ENCODE measurements at places on chromosomes 7 and 10.

- no peak for DNase-seq
Observed at GRCh38 chr7:157233677-157234076, 95.0 kb downstream of the UBE3C start.

DNA sequence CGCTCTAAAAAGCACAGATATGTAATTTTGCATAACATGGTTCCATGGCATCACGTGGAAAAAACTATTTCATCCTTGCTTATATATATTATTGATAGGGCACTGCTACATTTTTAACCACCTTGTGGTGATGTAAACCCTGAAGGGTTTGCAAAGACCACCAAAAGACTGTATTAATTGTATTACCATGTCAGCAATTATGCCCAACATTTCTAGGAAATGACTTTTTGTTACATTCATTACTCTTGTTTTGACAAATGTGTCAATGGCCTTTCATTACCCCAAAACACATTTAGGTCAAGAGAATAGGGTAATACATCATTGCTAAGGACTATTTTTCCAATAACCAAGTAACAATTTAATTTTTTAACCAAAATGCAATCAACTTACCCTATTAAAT lies 142.2 kb downstream of the NRCAM start:
- no peak for DNase-seq

GRCh38 chr10:66811211-66811610 lies 114.6 kb upstream of the LRRTM3 start:
- no peak for DNase-seq

DNA sequence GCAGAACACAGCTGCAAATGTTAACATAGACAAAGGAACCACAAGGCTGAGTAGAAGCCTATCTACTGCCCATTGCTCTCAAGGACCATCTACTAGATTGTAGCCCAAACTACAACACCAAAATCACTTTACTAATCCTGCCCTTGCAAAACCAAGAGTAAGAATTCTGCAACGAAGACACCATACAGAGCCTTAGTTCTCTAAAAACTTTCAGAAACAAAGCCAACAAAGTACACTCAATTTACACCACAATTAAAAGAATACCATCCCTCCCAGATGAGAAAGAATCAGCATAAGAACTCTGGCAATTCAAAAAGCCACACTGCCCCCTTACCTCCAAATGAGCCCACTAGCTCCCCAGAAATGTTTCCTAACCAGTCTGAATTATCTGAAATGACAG lies 294.3 kb downstream of the CTNNA3 start:
- DNase-seq: no peak

DNA sequence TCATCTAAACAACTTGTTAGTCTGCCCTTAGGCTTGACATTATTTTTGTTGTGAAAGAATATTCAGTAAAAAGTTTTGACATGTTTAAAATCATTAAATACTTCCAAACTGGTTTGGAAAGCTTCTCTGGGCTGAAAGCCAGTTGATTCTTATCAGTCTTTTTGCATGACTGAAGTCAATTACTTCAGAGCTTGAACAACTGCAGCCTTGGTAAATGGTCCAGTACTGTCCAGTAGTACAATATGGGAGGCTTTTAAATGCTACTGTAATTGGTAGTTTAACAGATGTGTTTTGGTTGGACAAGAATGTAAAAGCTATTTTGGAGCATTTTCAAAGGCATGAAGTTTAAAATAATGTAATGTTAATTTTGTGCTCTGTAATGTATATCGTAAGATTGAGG lies 103.4 kb downstream of the SDK1 start:
- DNase-seq: no peak

GRCh38 chr7:106243893-106244292 lies 40.9 kb downstream of the NAMPT start:
- no peak for DNase-seq

GRCh38 chr10:77139252-77140160 lies 498.1 kb downstream of the KCNMA1 start:
- no peak for DNase-seq

DNA sequence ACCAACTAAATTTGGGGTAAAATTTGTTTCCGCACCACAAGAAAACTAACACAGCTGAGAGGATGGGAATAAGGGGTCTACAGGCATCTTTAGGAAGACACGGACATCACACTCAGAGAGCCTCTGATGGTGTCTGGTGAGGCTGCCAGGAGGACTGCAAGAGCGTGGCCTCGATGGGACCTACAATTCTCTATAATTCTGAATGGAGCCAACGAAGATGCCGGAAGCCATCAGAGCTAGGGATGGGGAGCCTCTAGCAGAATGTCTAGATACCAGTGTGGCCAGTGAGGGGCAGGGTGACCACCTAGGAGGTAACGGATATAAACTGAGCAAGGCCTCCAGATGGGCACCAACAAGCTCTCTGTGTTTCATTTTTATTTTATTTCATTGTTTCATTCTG lies 7.5 kb downstream of the GRID1 start:
- no peak for DNase-seq

DNA sequence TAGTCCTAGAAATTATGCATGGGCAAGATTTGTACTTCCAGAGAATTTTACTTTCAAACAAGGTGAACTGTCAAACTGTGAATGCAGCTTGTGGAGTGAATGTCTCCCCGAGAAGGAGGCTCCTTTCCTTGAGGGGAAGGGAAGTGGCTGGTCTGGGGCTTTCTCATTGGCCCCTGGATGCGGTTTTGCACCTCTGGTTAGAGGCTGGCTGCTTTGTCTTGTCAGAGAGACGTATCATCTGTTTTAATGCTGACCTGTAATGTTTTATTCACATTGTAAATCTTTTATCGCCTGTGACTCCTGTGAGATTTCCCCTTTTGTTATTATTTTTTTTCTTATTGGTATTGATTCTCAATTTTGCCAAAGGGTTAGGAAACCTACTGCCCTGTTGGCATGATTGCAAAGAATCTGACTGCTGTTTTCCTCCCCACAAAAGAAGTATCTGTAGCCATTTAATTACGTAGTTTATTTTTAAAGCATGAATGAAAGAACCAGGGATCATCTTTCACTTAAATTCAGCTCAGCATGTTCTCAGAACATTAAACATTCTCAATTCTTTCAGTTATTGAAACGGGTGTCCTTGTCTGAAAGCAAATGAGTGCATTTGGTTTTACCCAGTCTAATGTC lies 238.3 kb upstream of the NFE2L3 start:
- DNase-seq: no peak

DNA sequence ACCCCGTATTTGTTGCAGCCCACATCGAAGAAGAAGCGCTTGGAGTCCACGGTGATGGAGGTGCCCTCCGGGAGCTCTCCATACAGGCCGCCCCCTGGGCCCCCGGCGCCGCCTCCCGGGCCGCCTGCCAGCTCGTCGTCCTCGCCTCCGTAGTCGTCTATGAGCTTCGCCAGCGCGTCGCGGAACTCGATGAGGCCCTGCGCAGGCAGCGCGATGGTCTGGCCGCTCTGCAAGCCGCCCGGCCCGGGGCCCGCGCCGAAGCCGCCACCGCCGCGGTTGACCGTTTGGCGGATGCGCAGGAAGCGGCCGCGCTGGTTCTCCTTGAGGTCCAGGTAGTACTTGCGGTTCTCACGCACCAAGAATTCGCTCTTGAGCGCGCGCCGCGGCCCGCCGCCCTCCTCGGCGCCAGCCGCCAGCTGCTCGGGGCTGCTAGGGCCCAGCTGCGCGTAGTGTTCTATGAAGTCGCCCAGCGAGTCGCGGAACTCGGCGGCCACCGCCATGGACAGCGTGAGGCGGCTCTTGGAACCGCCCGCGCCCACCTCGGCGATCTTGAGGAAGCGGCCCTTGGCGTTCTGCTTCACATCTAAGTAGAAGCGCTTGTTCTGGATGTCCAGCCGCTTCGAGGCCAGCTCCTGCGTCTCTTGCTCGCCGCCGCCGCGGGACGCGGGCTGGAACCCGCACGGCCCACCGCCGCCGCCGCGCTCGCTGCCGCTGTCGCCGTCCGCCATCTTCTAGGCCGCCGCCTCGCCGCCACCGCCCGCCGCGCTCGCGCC lies 523 bp downstream of the PURB start:
- peak; percentile 21 for DNase-seq

- DNase-seq: no peak
Observed at GRCh38 chr7:151461942-151462230, 21.9 kb upstream of the CRYGN start.

- DNase-seq: no peak
Observed at GRCh38 chr7:72101444-72101843, 310.7 kb downstream of the CALN1 start.

DNA sequence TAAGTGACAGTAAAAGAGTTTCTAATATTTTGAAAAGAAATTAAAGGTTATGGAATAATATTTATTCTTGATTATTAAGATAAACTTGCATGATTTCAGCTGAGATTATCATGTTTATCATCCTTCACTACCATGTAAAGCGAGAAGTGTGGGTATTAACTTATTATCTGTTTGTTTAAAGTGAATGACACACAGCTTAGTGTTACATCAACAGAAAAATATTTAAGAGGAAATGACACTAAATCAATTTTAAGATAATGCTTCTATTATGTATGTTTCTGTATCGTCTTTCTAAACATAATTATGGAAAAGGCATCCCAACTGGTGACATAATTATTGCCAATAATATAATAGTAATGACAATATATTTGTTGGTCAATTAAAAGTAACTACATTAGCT lies 213.1 kb downstream of the PCDH15 start:
- DNase-seq: no peak

GRCh38 chr10:15712883-15713282 lies 6.8 kb downstream of the ITGA8 start:
- no peak for DNase-seq

GRCh38 chr10:50394832-50395231 lies 143.5 kb upstream of the ASAH2 start:
- no peak for DNase-seq

GRCh38 chr7:142897691-142898090 lies 12.1 kb upstream of the TRPV6 start:
- no peak for DNase-seq

GRCh38 chr10:131513445-131513844 lies 201.9 kb upstream of the TCERG1L start:
- DNase-seq: no peak

DNA sequence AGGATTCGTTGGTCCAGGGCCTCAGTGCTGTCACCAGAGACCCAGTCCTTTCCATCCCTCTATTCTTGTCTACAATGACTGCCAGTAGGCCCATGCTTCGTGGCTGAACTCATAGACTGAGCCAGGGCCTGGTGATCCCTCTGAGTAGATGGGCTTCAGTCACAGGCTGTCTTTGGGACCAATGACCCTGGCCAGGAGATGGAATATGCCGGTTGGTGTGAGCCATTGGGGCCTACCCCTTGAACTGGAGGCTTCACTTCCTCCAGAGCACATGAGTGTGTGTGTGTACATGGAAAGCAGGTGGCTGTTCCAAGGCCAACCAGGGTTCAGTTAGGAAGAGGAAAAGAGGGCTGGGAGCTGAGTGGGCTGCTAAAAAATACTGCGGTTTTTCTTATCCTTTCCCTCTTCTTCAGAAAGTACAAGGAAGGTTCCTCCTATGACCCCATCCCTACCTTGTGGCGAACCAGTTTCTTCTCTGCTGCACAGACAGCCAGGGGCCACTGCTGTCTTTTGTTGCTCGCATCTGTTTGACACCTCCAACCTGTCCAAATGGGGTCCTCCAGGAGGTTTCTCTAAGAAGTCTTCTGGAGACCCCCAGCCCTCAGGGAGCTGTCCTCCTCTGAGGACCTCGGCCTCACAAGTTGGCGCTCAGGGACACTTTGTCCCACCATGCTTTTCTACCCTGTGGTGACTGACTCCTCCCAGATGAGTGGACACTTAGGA lies 36.6 kb downstream of the ADRA2A start:
- no peak for DNase-seq

DNA sequence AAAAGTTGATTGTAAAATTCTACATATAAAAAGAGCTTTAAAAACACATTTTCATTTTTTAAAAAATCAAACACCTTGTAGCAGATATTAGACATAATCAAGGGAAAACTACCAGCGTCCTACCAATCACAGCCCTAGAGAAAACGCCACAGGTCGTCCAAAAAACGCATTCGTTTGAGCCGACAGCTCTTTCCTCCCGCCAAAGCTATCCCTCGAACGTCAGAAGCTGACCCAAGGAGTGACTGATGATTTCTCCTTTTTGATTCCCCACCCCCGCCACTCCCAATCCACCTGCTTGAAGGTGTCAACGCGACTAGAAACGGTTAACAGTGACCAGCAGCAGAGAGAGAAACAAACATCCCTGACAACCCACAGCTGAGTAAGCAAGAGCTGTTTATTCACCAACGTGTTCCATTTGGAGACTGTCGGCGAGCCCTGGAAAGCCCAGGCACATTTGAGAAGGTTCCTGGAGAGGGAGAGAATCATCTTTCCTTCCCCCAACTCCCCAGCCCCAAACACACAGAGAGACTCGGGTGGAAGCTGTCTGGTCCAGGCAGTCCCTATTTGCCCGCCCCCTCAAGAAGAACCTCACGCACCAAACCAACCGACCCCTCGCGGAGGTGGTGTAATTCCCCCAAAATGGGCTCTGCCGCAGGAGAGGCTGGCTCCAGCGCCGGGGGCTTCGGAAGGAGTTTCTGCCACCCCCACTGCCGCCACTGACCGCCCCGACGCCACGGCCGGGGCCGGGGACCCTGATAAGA lies 622 bp downstream of the CPEB3 start:
- peak; percentile 57 for DNase-seq

- DNase-seq: no peak
Observed at GRCh38 chr10:123634221-123634620, 31.9 kb upstream of the GPR26 start.

GRCh38 chr7:1669954-1670893 lies at the start of gene ELFN1:
Gene ELFN1, plus strand, starts transcription at chr7:1670277. Its CDS starts 74,320 bp downstream, at chr7:1744597.
- no peak for DNase-seq

GRCh38 chr7:100865938-100866728 lies 1.1 kb upstream of the TRIP6 start:
- DNase-seq: peak; percentile 82

- DNase-seq: no peak
Observed at GRCh38 chr7:78170815-78171214, 372.2 kb downstream of the PHTF2 start.

DNA sequence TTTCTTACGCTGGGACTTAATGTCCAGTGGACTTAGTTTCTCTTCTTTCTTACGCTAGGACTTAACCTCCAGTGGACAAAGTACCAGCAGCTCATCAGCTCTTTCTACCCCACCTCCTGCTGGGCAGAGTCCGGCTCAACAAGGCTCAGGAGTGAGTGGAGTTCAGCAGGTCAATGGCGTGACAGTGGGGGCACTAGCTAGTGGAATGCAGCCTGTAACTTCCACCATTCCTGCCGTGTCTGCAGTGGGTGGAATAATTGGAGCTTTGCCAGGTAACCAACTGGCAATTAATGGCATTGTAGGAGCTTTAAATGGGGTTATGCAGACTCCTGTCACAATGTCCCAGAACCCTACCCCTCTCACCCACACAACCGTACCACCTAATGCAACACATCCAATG lies 199.7 kb downstream of the MLLT10 start:
- DNase-seq: no peak
